Cortex of kidney (tissue), 1 donor: ENCODE measurements at places on chromosomes 1 and 21.

- no peak for DNase-seq
Measured at GRCh38 chr21:45533846-45534635, 8.2 kb downstream of the SLC19A1 start.

DNA sequence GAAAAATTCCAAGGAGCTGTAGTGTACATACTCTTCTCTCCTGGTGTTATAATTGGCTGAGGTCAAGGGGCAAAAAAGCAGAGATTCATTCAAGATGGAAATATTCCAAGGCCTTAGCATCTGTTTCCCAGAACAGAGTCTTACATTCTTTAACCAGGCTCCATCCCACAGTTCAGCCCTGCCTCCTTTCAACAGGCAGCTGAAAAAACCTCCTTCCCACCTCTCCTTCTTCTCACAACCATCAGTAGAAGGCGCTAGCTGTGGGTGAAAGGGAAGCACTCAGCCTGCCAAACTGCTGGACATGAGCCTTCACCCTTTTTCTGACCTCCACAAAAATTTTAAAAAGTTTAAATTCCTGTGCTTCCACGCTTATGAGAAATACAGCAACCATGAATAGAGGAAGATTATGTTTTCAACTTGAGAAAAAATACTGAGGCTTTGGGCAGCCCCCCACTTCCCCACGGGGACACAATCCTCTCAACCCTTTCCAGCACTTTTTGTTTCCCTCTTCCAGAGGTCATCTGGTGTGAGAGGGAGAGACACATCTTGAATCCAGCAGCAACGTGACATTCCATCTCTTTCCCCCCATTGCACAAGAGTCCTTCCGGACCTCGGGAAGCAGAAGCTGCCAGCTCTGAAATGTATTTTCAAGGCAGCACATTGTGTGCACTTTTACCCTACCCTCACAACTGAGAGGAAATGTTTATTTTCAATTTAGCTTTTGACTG is 43.2 kb upstream of the FMO2 start:
- no peak for DNase-seq

DNA sequence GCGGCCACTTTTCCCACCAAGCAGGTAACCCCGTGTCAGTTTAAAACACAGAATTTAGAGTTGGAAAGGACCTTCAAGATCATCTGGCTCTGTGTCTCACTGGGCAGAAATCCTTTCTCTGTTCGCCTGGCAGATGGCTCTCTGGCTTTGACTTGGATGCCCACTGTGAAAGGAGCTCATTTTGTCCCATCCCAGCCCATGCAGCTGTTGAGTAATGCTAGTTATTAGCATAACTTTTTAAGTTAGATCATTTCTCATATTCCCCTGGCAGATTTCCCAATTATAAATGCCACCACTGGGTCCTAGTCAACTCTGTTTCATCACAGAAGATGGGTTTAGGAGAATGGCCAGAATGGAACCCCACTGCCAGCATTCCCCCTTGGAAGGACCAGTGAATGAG is 55.9 kb downstream of the SLC35F3 start:
- DNase-seq: no peak

GRCh38 chr1:175580841-175581240 is 162.6 kb downstream of the TNR start:
- DNase-seq: no peak

DNA sequence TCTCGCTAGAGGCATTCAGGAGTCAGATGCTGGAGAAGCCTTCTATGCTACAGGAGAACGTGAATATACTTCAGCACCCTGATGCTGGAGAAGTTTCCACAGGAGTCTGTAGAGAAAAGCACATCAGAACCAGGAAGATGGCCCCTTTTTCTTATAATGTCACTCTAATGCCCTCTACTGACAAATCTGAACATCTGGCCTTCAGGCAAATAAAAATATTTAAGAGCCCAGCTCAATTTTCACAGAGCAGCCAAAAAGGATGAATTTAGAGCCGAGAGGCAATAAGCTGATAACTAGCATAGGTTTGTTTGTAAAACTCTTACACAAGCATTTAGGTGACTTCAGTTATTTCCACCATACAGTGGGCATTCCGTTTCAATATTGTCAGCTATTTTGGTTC is 3.8 kb upstream of the RRP15 start:
- no peak for DNase-seq

DNA sequence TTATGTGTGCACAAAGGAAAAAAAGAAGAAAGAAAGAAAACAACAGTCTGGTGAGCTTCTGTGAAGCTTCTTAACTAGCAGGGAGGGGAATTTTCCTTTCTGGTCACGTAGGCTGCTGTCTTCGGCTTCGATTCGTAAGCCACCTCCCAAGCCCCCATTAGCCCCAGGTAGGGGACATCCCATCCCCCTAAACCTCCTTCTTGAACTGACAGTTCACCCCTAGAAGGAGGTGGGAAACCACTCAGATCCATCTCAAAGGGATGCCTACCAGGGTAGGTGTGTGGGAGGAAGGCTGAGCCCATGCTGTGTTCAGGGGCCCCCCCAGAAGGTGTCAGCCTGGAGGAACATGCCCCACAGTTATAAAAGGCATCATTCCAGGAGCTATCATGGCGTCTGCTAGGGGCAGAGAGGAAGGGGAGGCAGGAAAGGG is 25.8 kb downstream of the CD247 start:
- no peak for DNase-seq

DNA sequence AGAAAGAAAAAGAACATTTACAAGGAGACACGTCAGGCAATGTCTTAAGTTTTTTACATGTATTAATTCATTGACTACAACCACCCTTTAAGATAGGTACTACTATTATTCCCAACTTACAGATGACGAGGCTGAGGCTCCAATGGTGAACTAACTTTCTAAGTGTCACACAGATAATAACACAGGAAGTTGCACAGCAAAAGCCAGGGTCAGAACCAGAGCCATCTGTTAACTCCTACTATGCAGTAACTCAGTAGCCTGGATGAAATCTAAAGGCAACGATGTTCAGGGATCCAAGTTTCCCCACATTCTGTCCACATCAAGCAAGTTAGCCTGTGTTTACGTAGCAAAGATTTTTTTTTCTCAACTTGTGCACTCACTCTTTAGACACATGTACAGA is 371.7 kb downstream of the PTPRC start:
- DNase-seq: no peak

DNA sequence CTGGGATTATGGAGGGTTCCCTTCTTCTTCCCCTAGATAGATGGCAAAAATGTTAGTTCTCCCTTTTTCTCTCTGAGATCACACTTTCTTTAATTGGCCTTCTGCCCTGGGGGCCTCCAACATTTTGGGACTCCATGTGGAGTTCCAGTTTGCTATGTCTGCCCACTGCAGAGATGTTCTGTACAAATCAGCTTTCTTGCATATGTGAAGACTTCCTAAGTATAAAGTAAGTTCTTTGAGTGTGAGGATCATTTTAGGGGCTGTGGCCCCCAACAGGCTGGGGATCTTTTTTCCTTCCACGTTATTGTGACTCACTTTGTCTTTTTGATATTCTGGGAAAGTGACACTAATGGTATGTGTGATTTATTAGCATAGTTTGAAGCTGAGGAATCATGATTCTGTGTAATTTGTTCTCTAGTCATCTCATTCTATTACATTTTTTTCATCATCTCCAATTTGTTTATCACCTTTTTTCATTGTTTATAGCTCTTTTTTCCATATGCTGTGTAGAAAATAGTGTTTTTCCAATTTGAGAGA is 48.2 kb downstream of the HHAT start:
- no peak for DNase-seq

DNA sequence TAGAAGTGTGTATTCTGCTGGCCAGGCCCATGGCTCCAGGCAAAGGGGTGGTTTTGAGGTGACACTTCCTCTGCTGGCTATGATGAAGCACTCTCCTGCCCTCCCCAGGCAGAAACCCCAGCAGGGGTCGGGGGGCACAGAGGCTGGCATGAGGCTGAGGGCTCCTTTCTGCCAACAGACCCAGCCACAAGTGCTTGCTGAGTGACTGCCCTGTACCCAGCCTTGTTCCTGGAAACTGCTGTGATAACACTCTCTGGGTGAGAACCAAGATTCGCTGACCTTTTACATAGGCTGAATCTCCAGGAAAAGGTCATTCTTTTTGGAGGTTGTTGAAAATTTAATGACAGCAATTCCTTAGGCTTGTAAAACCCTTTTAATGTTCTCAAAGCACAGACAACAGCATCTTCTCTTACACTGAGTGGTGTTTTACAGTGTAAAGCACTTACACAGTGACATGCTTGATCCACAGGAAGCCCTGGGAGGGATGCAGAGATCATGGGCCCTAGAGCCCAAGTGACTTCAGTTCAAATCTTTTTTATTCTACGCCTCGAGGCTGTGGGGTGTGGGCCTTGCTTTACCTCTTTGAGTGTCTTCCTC is 155.5 kb upstream of the FGGY start:
- DNase-seq: no peak

- DNase-seq: no peak
Measured at GRCh38 chr1:101251504-101251903, 14.7 kb downstream of the S1PR1 start.

DNA sequence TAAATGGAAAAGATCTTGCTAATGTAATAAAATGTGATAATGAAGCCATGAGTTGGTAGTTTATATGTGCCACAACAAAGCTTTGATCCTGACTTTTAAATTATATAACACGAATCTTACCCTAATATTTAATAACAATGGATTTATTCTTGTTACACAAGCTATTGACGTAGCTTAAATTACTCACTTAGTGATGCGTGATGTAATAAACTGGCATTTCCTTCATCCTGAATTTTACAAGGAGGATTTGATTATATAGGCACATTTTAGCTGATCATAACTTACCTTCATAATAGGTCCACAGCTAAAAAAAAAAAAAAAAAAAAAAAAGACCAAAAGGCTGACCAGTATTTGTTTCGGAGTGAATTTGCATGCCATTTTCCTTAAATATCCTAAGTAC is 76.2 kb upstream of the IVNS1ABP start:
- DNase-seq: no peak

DNA sequence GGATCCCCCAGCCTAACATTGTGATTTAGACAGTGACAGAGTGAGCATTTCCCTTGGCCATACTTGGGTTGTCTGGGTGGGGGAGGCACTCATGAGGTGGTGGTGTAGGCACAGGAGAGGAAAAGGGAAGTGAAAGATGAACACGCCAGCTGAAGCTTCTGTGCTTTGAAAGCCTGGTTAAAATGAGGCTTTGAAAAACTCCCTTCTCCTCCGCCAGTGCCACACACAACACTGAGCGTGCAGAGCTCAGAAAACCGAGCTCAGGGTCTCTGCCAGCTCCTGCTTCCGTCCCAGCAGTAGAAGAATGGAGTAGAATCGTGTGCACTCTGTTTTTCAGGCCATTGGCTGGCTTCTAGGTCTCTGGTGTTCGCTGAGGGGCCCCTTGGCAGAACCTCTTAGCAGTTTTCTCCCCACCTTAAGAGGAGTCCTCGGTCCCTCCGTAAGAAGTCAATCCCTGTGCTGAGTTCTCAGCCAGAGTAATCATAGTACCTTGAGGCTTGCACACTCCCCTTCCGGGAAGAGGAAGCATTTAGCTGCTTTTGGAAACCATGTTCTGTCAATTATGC is 12.9 kb downstream of the PLEKHM2 start:
- DNase-seq: no peak

DNA sequence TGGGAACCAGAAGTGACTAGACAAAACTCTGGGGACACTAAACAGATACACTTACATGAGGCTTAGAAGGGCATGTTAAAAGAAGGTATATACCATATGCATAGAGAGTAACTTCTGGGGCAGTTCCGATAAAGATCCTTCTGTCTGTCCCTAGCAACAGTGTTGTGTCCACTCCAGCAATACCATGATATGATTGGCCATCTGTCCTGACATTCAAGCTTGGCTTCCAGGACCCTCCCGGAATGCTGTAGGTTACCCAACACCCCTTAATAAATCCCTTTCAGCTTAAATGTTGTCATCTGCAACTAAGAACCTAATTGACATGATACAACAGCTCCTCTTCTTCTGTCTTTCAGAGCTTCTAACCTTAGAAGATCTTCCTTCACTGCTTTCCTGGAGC is 307.7 kb downstream of the OMA1 start:
- DNase-seq: no peak

DNA sequence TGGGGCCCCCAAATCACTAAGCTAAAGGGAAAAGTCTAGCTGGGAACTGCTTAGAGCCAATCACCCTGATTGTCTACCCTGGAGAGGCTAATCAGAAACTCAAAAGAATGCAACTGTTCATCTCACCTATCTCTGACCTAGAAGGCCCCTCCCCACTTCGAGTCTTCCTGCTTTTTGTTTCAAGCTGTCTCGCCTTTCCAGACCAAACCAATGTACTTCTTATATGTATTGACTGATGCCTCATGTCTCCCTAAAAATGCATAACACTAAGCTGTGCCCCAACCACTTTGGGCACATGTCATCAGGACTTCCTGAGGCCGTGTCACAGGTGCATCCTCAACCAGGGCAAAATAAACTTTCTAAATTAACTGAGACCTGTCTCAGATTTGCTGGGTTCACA is 209.5 kb downstream of the APP start:
- no peak for DNase-seq

DNA sequence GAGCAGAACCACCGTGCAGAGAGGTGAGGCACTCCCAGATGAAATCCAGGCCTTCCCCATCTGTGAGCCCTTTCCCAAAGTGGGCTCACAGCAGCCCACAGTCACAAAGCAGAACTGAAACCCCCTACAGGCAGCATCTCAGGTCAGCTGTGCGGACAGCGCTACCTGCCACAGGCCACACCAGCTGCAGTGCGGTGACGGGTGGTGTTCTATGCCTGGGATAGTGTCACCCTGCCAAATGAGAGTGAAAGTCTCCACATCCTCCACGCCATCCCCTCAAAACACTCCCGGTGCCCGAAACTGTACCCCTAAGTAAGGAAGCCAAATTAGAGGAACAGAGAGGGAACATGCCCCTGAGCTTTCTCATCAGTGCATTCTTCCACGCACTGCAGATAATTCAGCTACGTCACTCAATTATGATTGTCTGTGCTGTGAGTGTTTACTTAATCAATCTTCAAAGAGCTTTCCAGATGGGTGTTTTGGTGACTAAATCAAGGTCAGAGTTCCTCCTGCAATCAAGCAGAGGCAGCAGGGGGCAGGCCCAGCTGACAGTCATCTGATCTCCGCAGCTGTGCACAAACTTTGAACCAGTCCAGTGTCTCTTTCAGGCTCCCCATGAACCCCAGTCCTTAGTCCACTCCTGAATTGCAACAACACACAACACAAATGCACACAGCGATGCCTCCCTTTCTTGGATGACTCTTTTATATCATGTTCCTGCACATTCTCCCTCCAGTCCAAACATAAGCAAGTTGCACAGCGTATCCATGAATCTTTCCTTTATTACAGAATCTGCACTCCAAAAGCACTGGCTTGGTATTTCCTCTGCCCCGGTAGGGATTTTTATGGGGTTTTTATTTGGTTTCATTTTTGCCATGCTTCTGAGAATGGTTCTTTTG is 150.0 kb downstream of the TOMM20 start:
- DNase-seq: no peak

DNA sequence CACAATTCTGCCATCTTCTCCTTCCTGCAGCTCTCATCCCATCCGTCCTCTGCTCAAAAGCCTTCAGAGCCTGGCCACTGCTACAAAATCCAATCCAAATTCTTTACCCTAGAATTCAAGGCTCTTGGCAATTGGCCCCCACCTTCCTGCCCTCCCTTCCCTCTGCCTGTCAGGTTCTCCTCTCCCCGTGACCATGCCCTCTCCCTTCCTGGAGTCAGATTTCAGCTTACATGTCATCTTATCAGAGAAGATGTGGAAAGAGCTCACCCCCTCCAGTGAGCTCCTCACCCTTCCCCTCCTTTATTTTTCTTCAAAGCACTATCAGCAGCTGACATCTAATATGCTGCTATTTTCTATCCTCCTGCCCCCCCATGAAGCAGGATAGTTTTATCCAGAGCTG is 86.9 kb downstream of the GRIK3 start:
- DNase-seq: no peak
